ENCODE measurements at places on chromosomes 2 and 18.

DNA sequence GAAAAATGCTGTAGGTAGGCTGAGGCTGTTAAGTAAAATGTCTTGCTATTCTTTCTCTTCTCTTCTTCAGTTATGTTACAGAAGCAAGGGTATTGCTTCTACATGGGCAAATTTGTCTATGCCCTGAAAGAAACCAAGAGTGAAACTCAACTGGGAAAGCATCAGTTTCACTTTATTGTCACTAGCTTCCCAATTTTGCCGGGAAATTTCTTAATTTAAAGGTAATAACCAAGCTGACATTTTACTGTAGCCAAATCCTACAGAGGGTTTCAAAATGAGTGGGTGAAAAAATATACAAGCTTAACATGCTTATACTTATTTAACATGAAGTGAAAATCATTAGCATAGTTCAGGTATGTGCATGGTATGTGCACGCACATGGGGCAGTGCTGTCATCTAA lies 3.2 kb downstream of the TANK start:
- no peak for DNase-seq

- DNase-seq, result no peak
These were observed 619 bp upstream of the MSH6 start for GRCh38 chr2:47782381-47782670.

- no peak for DNase-seq
These were observed 1200.8 kb upstream of the GYPC start for GRCh38 chr2:125455110-125455509.

- no peak for DNase-seq
These were observed 33.8 kb upstream of the HAAO start for GRCh38 chr2:42826231-42826630.

GRCh38 chr2:37569986-37570679 lies 101.3 kb downstream of the CDC42EP3 start:
- peak; percentile 53 for DNase-seq

DNA sequence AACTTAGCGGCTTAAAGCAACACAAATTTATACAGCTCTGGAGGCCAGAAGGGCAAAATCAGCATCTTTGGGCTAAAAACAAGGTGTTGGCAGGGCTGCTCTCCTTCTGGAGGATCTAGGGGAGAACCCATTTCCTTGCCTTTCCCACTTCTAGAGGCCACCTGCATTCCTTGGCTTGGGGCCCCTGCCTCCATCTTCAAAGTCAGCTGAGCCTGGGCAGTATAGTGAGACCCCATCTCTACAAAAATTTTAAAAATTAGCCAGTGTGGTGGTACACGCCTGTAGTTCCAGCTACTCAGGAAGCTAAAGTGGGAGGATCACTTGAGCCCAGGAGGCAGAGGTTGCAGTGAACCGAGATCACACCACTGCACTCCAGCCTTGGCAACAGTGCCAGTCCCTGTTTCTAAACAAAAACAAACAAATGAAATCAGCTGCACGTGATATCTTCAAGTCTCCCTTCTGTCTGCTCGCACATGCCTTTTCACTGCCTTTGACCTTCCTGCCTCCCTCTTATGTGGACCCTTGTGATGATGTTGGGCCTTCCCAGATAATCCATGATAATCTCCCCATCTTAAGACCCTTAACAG lies 200.6 kb downstream of the ZFP36L2 start:
- no peak for DNase-seq

DNA sequence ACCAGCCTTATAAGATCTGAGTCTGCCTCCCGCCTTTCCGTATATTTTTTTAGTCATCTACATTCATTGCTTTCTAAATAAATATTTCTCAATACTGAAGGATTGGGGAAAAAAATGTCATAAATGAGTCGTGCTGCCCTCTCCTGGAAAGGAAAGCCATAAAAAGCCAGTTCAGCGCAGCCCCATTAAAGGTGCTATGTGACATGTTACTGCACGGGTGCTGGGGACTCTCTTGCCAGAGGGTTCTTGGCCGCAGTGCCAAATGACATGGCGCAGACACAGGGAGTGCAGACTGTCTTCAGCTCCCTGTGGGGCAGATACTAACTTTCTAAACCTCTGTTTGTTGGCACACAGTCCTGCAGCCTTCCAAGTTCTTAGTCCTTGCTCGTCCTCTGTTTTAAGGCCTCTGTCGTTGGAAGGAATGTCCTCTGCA lies 53.7 kb upstream of the MAP3K20 start:
- DNase-seq, result peak; percentile 45

DNA sequence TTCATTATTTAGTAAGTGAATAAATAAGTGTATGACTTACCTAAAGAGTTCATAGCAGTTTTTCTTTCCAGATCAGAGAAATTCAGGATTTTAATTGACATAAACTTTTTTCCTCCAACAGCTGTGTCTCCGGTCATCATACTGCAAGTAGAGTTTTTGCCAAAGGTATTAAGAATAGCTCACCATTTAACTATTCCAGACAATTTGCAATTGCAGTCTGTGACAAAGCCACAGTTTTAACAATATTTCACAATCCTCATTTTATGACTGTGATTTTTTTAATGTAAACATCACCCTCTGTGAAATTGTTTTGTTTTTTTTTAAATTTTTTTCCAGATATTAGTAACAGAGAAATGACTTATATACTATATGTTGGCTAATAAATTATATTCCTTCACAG lies 199.1 kb downstream of the TRIB2 start:
- peak; percentile 41 for DNase-seq

- DNase-seq, result peak; percentile 10
These were observed 89.6 kb downstream of the MCFD2 start for GRCh38 chr2:46825939-46826568.

GRCh38 chr18:50172367-50172766 lies 22.6 kb downstream of the MYO5B start:
- no peak for DNase-seq

DNA sequence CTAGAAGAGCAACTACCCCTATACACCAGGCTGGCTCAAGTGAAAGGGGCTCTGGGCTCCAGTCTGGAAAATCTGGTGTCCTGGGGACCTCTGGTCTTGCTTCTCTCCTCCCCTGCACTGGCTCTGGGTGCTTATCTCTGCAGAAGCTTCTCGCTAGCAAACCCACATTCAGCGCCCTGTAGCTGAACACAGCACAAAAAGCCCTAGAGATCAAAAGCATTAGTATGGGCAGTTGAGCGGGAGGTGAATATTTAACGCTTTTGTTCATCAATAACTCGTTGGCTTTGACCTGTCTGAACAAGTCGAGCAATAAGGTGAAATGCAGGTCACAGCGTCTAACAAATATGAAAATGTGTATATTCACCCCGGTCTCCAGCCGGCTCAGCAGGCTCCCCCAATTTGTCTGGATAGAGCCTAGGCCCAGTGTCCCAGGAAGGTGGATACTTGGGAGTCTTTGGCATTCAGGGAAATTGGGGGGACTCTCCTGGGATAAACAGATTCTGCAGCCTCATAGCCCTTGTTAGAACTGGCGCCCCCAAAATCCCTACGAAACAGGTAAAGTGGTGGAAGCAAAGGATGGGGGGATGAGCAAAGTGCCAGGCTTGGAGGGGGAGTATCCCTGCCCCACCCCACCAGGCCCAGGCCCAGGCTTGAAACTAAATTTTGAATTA lies 2.5 kb upstream of the HOXD4 start:
- DNase-seq, result no peak

DNA sequence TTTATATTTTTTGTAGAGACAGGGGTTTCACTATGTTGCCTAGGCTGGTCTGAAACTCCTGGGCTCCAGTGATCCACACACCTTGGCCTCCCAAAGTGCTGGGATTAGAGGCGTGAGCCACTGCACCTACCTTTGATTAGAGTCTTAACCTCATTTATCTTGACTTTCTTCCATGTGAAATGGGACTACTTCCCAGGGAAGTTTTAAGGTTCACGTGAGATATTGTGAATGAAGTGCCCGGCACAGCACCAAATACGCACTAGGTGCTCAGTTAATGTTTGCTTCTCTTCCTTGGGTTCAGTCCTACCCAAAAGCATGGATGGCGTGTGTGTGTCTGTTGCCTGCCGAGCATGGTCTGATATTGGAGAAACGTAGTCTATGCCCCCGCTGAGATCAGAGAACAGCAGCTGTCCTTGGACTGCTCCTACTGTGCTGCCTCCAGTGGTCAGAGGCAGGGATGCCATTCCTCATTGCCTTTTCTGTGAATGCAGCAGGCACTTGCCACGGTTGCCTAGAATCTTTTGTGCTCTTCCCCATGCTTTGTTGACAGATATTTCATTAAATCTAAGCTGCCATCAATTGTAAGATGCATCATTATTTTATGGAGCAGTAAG lies 12.3 kb upstream of the TFCP2L1 start:
- DNase-seq, result peak; percentile 42

DNA sequence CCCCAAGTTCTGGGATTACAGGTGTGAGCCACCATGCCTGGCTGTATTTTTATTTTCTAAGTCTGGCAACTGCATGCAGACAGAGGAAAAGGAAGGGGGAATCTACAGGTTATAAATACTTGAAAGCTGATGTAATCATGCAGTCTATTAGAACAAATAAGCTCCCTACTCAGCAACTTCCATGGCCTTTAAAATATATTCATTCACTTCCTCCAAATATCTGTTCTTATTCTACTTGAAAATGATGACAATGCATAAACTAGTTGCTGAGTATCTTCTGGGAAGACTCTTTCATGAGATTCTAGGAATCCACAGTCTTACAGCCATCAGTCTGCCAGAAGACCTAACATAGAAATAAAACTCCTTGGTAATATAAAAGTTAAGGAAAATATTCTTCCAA lies 66.9 kb upstream of the NCKAP5 start:
- DNase-seq, result peak; percentile 31

DNA sequence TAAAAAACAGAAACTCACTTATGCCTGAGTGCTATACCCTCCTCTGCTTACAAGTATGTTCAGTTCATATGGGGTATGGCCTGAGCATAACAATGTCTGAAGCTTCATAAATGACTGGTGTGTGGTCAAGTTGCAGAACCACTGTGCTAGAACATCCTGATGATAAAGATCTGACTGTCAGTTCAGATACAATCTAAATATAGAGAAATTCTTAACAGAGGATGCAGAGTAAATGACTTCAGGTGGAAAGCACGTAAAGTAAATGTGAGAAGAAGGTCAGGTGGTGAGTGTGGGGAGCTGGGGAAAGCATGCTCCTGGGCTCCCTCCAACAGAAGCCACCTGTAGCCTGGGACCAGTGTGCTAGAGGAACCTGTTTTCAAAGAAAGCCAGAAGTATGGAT lies 926.2 kb downstream of the TSN start:
- no peak for DNase-seq

- DNase-seq, result no peak
These were observed 8.2 kb downstream of the CYP26B1 start for GRCh38 chr2:72139471-72139873.

DNA sequence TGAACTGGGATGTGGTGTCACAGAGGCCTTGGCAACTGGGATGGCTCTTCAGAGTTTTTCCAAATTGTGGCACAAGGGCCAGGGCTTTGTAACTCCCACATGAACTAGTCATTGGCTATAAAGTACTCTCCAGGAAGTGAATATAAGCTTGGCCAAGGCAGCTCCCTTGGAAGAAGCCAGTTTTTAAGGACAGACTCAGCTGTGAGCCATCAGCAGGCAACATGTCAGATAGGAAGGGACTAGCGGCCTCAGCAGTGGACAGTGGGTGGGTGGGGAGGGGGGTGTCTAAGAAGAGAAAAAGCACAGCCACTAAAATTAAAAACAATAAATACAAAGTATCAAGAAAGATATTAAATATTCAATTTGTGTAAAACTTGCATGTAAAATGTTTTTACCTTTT lies 691.1 kb upstream of the PIK3C3 start:
- no peak for DNase-seq

GRCh38 chr2:116874021-116874420 lies 940.5 kb upstream of the DDX18 start:
- DNase-seq, result no peak

DNA sequence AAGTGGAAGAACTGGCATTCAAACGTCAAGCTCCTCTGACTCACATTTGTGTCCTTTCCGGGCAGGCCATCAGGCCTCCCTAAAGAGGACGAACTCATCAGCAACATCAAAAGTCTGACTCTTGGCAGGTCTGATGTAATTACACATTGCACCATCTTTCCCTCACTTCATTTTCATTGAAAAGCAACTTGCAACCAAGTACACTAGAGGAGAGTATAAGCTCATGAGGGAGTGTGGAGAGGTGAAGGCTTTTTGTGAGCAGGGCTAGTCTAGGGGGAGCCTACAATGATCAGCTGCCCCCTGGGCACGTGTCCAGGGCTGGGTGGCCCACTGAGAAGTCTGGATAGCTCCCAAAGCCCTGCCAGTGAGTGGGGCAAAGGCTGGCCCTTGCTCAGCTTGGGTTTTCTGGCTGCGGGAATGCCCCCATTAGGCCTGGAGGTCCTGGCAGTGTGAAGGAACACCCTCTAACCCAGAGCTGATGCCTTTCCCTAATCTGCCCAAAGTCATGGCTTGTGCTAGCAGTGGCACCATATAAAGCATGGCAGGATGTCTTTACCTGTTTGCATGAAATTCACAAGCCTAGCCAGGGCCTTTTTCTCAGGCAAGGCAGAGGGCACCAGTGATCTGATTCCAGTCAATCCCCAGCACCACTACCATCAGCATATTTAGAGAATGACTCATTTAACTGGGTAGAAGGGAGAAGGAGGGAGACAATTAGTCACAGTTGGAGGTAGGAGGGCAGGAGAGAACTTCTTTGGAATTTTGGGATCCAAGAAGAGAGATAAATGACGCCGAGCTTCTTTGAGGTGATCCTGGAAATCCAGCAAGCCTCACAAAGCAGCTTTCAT lies 8.5 kb upstream of the DAW1 start:
- peak; percentile 97 for DNase-seq

DNA sequence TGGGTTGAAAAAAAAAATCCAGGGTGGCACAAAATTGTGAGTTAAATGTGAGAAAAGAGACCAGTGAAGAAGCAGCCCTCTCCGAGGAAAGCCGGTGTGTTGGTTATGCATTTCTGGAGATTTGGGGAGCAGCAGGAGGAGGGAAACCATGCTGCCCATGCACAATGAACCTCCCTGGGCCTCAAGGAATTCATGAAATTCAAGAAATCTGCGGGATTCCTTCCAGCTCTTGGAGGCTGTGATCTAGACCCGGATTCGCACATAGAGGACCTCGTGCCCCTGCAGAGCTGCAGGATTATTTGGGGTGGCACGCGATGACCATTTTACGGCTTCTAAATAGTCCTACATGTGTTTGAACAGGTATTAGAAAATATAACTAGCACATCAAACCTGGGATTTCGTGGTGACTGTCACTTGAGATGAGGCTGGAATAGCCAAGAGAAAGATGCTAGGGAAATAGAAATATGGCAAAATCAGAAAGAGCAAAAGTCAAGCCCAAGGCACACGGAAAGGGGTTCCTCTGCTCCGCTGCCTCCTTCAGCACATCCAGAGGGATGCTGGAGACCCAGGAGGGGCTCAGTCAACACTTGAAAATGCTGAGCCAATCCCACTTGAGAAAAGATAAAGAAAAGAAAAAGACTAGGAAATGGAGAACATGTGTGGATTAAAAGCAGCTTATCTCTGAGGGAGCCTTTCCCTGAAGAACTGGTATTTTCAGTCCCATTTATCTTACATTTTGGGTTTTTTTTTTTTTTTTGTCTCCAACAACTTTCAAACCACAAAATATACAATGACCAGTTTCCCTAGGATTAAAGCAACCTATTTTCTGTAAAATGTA lies 22.0 kb downstream of the KCTD1 start:
- DNase-seq, result no peak

- DNase-seq, result no peak
These were observed 116.5 kb downstream of the NCK2 start for GRCh38 chr2:105861200-105861599.

All from iris pigment epithelial cell (primary cell).